GM23248 (cell line): ENCODE measurements at places on chromosomes 7 and 10.

- no peaks in the 10 kb centered on the region for H3K4me1 ChIP-seq
- H3K4me3 ChIP-seq: peak overlapping the region; percentile 51
- no peaks in the 10 kb centered on the region for H3K36me3 ChIP-seq
Observed at GRCh38 chr10:114526504-114527238, 122.4 kb upstream of the AFAP1L2 start.

GRCh38 chr10:121340271-121340831 is 257.9 kb downstream of the FGFR2 start:
- H3K27me3 ChIP-seq: no peaks in the 10 kb centered on the region
- H3K36me3 ChIP-seq: no peaks in the 10 kb centered on the region
- H3K4me3 ChIP-seq: no peak overlapping the region
- DNase-seq: no peak
- H3K4me1 ChIP-seq: no peaks in the 10 kb centered on the region

DNA sequence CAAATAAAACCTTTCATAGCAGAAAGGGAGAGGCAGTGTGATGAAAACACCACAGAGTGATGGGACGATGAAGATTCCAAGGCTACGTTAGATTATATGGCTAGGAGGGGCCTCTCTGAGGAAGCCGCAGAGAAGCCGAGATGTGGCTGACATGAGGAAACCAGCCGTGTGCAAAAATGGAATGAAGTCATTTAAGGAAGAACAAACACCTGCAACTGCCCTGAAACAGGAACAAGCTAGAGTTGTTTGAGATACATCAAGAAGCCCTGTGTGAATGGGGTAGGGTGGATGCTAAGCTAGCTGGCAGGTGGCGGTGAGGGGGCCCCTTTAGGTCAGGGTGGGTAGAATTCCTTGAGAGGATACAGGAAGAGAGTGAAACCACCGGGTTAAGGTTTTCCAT is 129.5 kb downstream of the KLF6 start:
- H3K36me3 ChIP-seq: no peaks in the 10 kb centered on the region
- H3K27ac ChIP-seq: no peak overlapping the region
- no peak overlapping the region for H3K4me3 ChIP-seq
- no peaks in the 10 kb centered on the region for H3K27me3 ChIP-seq
- H3K4me1 ChIP-seq: peaks cover 7% of the 10 kb centered on the region; the same call in 1 of the 2 replicates

DNA sequence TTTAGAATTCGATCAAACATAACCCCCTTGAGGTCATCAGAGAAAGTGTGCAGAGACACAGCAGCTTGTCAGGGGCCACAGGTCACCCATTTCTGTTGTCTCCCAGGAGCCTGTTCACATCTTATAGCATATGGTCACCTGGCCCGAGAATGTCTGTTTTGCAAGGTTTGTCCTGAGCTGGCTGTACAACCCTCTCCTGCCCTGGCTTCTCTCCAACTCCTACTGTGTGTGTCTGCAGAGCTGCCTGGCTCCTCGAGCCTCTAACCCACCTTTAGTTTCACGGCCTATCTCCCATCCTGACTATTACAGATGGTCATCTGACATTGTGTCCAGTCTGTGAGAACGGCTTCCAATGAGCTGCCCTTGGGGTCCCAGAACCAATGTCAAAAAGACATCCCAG is 683.4 kb downstream of the SDK1 start:
- H3K4me1 ChIP-seq: no peaks in the 10 kb centered on the region
- H3K27ac ChIP-seq: no peak overlapping the region
- DNase-seq: no peak
- no peak overlapping the region for H3K4me3 ChIP-seq
- no peaks in the 10 kb centered on the region for H3K36me3 ChIP-seq

- no peak overlapping the region for H3K4me3 ChIP-seq
- peaks cover 29% of the 10 kb centered on the region for H3K4me1 ChIP-seq
- DNase-seq: no peak
- H3K27me3 ChIP-seq: no peaks in the 10 kb centered on the region
Observed at GRCh38 chr7:84547331-84547730, 352.7 kb upstream of the SEMA3A start.

DNA sequence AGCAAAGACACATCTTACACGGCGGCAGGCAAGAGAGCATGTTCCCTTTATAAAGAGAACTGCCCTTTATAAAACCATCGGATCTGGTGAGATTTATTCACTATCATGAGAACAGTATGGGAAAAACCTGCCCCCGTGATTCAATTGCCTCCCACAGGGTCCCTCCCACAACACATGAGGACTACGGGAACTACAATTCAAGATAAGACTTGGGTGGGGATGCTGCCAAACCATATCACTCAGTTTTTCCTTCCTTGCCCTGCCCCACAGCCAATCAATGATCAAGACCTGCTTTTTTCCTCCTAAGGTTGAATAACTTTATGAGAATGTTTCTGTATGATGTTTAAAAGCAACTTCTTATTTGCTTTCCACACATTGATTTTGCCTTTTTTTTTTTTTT is 3.1 kb upstream of the PTPRE start:
- no peak overlapping the region for H3K27ac ChIP-seq
- H3K4me1 ChIP-seq: peaks cover 9% of the 10 kb centered on the region
- H3K27me3 ChIP-seq: no peaks in the 10 kb centered on the region
- H3K36me3 ChIP-seq: no peaks in the 10 kb centered on the region
- no peak for DNase-seq
- no peak overlapping the region for H3K4me3 ChIP-seq

- H3K36me3 ChIP-seq: no peaks in the 10 kb centered on the region
- no peak overlapping the region for H3K4me3 ChIP-seq
- no peaks in the 10 kb centered on the region; the same call in 1 of the 2 replicates for H3K27me3 ChIP-seq
- H3K4me1 ChIP-seq: no peaks in the 10 kb centered on the region
Observed at GRCh38 chr10:129926066-129927055, 37.7 kb downstream of the EBF3 start.

GRCh38 chr10:11197266-11197712 is 179.6 kb downstream of the CELF2 start:
- H3K27me3 ChIP-seq: no peaks in the 10 kb centered on the region
- no peaks in the 10 kb centered on the region for H3K4me1 ChIP-seq
- H3K4me3 ChIP-seq: no peak overlapping the region
- no peak overlapping the region for H3K27ac ChIP-seq

DNA sequence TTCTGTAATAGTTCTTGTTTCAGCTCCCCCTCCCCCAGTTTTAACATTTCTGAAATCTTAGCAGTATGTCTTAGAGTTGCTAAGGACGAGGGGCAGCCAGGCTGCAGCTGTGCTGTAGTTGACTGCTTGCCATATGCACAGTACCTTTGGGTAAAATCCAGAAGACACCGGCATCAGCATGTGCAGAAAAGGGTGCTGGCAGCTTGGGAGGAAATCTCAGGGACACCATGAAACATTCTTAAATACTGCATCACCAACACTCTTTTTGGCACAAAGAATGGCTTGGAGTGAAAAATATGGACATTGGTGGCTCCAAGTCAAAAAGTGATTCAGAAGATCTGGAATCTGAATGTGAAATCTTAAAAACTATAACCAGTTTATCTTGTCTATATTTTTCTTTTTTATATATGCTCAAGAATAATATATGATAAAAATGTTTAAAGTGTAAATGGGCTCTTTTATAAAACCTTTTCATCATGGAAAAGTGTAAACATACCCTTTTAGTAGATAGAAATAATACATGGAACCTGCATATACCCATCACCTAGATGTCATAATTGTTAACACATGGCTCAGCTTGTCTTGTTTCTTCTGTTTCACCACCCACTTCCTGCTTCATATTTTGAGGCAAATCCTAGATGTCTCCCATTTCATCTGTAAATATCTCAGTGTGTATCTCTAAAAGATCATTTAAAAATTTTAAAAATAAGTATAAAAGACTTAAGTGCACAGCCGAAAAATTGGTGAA is 34.4 kb upstream of the ARMS2 start:
- peak overlapping the region; percentile 17; the same call in 1 of the 2 replicates for H3K4me3 ChIP-seq
- H3K27ac ChIP-seq: peak overlapping the region; percentile 72
- DNase-seq: peak; percentile 83
- peaks cover 53% of the 10 kb centered on the region for H3K4me1 ChIP-seq

- no peaks in the 10 kb centered on the region for H3K36me3 ChIP-seq
- no peak overlapping the region for H3K4me3 ChIP-seq
- 0 out of 2 replicates have a peak, but pooled peaks cover 9% of the 10 kb centered on the region for H3K27me3 ChIP-seq
- no peak overlapping the region for H3K27ac ChIP-seq
Observed at GRCh38 chr10:76736392-76736791, 901.2 kb downstream of the KCNMA1 start.

DNA sequence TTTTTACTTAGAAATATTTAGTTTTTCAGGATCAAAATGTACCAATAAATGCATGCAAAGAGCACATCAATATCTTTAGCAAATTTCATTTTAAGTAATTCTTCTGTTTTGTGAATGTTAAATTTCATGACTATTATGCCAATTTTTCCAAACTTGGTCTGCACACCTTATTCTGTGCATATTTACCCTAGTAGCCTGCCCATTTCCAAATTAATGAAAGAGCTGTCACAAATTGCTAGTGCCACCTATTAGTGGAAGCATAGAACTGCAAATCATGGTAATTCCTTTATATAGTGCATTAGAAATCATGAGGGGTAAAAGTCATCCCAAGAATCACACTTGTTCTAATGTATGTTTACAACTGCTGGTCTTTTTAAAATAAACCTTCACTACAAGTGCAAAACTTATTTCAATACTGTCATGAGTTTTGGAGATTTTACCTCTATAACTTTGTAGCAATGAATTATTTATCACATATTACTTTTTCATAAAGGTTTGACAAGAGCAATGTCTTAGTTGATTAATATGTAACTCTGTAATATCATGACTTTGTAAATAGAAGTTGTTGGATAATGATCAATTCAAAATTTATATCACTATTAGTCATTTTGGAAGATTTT is 5.7 kb downstream of the SEMA3A start:
- peaks cover 62% of the 10 kb centered on the region for H3K4me1 ChIP-seq
- no peaks in the 10 kb centered on the region for H3K27me3 ChIP-seq
- no peak overlapping the region for H3K4me3 ChIP-seq
- H3K27ac ChIP-seq: no peak overlapping the region

DNA sequence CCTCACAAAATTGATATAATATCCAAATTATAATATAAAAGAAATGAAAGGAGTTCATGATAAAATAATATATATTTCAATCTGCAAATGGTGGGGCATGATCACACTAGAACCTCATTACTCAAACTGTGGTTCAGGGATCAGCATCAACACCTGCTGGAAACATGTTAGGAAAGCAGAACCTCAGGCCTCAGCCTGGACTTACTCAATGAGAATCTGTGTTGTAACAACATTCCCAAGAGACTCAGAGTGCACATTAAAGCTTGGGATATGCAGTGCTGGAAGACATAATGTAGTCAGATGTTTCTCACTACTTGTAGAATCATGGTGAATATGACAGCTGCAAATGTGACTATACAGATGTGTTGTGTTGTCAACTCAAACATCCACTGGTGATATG is 81.7 kb upstream of the ITPRID1 start:
- no peaks in the 10 kb centered on the region for H3K4me1 ChIP-seq
- no peak overlapping the region for H3K4me3 ChIP-seq
- H3K36me3 ChIP-seq: no peaks in the 10 kb centered on the region
- no peak overlapping the region for H3K27ac ChIP-seq
- H3K27me3 ChIP-seq: no peaks in the 10 kb centered on the region
- DNase-seq: peak; percentile 7

- no peak overlapping the region for H3K4me3 ChIP-seq
- no peak overlapping the region for H3K27ac ChIP-seq
- H3K36me3 ChIP-seq: no peaks in the 10 kb centered on the region
- H3K27me3 ChIP-seq: no peaks in the 10 kb centered on the region
Observed at GRCh38 chr10:12617191-12618175, 268.1 kb downstream of the CAMK1D start.
